ENCODE measurements at places on chromosomes 5 and 9.
A peak's percentile ranks its signal among the peaks of the same experiment; 100 is the strongest.

- DNase-seq, result peak; percentile 86
Observed at GRCh38 chr5:10452768-10453331, 11.2 kb downstream of the ROPN1L start.

GRCh38 chr9:8337834-8338766, 538.5 kb upstream of the DMAC1 start:
- no peak for DNase-seq

- peak; percentile 6 for DNase-seq
Observed at GRCh38 chr9:94839398-94839797, 112.9 kb downstream of the AOPEP start.

GRCh38 chr5:14702238-14702839, 37.8 kb downstream of the OTULIN start:
- no peak for DNase-seq

DNA sequence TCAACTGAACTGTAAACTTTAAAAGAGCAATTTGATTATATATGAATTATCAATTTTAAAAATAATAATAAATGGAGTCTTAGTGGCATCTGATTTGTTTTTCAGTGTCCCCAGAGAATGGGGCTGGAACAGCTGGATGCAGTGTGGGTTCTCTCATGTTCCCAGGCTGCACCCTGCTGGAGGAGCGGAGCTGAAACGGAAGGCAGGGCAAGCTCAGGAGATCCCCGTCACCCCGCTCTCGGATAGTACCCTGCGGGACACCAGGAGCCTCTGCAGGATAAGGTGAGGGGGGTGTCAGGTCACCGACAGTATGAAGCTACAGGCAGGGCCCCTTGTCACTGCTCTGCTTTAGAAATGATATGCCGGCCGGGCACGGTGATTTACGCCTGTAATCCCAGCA, 57.3 kb downstream of the S1PR3 start:
- no peak for DNase-seq
